Renal cortical epithelial cell (primary cell): ENCODE measurements at places on chromosomes 16 and 17. TPM values are rescaled to one million over a fixed set of nuclear protein-coding genes. Genes with fewer than 3 reads are reported as not detected.
A peak's percentile ranks its signal among the peaks of the same experiment; 100 is the strongest.

DHRS7C gene
- total RNA-seq = not detected in 2 replicates

EVI2A gene
- total RNA-seq = 0.15 TPM in 1 of 2 replicates, not detected in the other

PRSS22 gene
- 1.8 and 5.4 TPM in 2 replicates for total RNA-seq

- peak; percentile 51 for DNase-seq
Observed at GRCh38 chr17:13626703-13627102, 25.0 kb upstream of the HS3ST3A1 start.

SPEM3 gene
- total RNA-seq = not detected in 2 replicates

- DNase-seq = peak; percentile 49
Observed at GRCh38 chr16:68236826-68237242, 907 bp upstream of the ESRP2 start.

DNA sequence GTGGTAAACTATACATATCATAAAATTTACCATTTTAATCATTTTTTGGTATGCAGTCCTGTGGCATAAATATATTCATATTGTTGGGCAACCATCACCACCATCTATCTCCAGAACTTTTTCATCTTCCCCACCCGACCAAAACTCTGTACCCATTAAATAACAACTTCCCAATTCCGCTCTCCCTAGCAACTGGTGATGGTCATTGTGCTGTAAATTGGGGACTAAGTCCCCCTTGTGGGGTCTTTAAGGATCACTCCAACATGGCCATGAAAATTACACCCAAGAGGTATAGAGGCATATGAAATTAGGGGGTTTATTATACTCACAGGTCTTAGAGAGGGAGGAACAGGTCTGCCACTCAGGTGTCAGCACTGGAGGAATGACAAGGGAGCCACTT is 57.4 kb upstream of the NKD1 start:
- no peak for DNase-seq

GPR179 gene
- under 0.01 TPM in 1 of 2 replicates, not detected in the other for total RNA-seq

DLX3 gene
- not detected in 2 replicates for total RNA-seq

CCL1 gene
- not detected in 2 replicates for total RNA-seq

DNA sequence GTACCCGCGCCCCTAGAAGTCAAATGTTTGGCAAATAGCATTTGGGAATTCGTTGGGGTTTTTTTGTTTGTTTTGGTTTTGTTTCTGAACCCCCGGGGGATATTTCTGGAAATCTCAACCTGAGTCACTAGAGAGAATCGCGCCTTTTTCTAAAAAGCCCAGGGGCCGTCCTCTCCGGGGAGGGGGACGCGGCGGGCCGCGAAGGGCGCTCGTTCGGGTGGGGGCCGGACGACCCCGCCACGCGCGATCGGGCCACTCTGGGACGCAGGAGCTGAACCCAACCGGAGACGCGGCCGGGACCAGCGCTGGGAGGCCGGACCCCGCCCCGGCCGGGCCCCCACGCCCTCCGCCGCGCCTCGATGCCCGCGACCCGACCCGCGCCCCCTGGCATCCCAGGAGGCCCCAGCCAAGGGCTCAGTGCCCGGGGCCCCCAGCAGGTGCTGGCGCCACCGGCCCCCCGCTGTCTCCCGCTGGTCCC is 302 bp downstream of the LITAF start:
- DNase-seq = no peak

GRCh38 chr16:87165885-87166284 is 151.3 kb downstream of the C16orf95 start:
- DNase-seq = no peak

- peak; percentile 92 for DNase-seq
Observed at GRCh38 chr16:28166394-28167208, 45.2 kb downstream of the XPO6 start.

GRCh38 chr17:37017404-37017803 is 68.7 kb downstream of the AATF start:
- no peak for DNase-seq

DNA sequence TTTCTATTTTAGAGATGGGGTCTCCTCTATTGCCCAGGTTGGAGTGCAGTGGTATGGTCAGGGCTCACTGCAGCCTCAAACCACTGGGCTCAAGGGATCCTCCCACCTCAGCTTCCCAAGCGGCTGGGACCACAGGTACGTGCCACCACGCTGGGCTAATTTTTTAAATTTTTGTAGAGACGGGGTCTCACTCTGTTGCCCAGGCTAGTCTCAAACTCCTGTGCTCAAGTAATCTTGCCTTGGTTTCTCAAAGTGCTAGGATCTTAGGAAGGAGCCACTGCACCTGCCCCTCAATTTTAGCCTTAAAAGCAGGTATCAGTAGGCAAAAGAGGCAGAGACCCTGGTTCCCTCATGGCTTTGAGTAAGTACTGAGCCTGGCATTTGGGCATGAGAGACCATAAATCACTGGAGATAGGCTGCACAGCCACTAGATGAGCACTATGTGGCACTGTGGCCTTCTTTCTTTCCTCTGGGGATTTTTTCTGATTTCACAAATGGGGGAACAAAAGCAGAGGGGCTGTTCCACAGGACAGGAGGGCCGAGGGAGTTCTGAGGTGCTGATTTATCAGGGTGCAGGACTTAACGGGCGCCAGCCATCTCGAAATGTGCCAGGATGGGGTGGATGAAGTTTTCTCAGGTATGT is 82.2 kb downstream of the PLXDC1 start:
- DNase-seq = peak; percentile 40

SEZ6L2 gene
- total RNA-seq = 9.2 and 45.7 TPM in 2 replicates

- DNase-seq = no peak
Observed at GRCh38 chr17:39818358-39819000, 45.6 kb downstream of the IKZF3 start.

- DNase-seq = no peak
Observed at GRCh38 chr17:51612692-51613091, 352.3 kb downstream of the UTP18 start.

CCT6B gene
- total RNA-seq = 0.85 and 1.4 TPM in 2 replicates

DNA sequence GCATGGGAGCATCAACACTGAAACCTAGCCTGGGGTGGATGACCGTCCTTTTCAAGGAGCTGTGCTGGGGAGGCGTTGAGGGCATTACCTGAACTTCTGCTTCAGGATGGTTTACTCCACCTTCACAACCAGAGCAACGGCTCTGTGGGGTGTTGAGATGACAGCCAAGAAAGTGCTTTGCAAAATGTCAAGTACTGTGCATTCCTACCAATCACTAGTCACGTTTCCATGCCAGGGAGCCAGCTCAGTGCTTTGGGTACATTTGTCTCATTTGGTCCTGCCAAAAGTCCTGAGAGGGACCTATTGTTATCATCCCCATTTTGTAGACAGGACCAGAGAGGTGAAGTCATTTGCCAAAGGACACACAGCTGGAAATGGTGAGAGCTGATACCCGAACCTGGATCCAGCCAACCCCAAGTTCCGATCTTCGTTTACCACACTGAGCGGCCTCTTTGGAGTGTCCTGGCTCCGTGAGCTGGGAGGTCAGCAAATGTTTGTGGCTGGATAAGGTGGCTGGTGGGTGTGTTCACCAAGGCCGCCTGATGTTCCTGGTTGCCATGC is 61.6 kb downstream of the IRF8 start:
- DNase-seq = no peak

DNA sequence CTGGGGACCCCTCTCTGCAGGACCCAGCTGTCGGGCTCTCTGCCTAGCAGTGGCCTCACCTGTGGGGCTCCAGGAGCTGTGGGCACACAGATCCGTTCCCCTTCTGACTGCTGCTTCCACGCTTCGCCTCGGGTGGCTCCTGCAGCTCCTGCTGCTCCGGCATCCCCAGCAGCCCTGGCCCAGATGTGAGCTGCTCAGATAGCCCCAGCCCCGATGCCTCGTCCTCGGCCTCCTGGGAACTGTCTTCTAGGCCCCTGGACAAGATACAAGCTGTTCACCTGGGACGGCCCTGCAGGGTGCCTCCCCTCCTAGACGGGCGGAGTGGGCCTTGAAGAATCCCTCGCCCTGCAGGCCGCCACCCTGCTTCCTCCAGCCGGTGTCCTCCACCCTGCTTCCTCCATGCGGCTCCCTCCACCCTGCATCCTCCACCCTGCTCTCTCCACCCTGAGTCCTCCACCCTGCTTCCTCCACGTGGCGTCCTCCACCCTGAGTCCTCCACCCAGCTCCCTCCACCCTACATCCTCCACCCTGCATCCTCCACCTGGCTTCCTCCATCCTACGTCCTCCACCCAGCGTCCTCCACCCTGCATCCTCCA is 11.0 kb downstream of the EMC6 start:
- DNase-seq = no peak

DNA sequence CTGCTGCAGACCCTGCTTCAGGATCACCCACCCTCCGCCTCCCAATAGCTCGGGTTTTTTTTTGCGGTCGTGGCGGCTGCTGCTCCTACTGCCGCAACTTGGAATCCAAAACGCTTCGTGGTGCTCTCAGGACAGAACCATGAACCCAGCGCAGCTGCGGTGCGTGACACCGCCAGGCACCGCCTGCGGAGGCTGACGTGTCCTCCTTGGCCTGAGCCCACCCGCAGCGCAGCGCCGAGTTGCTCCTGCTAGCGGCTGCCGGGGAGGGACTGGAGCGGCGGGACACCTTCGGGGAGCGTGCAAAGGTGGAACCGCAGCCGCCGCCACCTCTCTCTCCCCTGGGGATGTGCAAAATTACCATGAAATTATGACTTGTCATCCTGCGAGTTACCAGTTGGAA is 1893.0 kb downstream of the TP53TG3F start:
- no peak for DNase-seq

DNA sequence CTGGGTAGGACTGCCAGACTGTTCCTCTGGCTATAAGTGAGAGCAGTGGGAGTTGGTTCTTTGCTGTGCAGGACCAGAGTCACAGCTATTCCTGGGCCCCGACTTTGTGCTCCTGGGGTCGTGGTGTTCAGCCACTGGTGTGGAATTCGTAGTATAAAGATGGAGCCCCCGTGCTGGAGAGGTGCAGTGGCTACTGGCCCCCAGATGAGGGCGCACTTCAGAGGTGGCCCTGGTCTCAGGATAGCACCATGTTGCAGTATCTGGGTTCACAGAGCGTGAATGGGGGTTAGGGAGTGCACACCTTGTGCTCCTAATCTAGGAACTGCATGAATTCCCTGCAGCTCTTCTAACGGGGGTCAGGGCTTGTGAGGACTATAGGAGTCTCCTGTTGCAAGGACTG is 21.1 kb downstream of the TANC2 start:
- DNase-seq = no peak

- DNase-seq = peak; percentile 38
Observed at GRCh38 chr17:29787995-29788394, 142.0 kb downstream of the SSH2 start.

DNA sequence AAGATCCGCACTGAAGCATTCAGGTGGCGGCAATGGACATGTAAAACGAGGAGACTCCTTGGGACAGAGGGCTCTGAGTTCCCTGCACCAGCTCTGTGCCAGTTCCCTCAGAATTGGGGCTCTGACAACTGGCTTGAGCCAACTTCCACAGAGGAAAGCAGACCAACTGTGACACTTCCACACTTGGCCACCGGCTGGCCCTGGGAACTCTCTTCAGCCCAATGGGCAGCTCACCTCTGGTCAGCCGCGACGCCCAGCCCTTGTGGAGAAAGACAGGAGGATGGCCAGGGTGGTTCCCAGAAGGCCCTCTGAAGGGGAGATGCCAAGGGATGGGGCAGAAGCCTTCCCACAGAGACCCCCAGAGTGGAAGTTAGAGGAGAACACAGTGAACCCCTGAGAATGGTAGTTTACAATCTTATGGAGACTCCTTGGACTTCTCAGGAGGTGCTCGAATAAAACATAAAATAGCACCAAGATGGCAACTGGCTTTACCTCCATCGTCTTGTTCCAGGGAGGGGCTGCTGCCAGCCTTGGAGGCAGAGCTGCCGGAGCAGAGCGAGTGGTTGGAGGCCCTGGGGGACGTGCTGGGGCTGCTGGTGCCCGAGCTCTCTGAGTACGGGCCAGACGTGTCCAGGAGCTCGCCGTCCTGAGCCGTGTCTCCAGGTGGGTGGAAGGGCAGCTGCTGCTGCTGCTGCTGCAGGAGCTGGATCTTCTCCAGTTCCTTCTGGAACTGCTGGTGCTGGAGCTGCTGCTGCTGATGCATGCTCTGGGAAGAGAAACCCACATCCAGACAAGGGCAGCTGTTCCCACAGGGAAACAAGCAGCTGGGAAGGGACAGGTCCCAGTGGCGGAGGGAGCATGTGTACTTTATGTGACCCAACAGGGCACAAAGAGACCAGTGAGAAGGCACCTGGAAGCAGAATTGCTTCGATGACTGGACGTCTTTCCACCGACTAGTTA is 35.0 kb upstream of the ICAM2 start:
- DNase-seq = no peak

DNA sequence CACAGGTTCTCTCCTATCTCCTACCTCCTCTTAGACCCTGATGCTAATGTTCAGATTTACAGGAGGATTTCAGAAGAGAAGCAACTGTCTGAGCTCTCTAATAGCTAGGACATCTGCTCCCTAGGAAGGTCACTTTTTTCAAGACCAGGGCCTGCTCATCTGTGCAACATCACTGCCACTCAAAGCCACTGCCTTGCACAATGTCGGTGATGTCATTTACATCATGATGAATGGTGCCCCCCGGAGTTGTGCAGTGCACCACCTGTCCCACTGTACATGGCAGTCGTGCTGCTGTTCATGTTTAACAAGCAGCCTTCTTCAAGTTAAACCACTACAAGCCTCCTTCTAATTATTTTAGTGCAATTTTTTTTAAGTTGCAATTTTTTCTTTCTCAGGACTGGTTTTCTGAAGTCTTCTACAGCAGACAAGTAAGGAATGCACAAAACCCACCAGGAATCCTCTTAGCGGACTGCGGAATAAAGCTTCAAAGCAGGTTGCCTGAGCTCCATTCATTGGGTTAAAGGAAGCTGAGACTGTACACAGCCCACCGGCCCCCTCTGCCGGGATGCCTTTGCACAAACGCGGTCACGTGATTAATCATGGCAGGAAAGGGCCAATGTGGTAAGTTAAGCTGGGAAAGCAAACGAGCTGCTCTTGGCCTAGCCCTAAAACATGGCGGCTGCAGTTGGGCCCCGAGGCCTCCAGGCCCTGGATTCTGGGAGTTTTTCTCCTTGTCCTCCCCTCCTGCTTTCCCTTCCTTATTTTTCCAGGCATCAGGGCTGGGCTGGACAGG is 74.1 kb downstream of the MYH11 start:
- no peak for DNase-seq

- DNase-seq = no peak
Observed at GRCh38 chr16:53841884-53842283, 137.9 kb downstream of the FTO start.

GRCh38 chr16:2591476-2592240 is 53.8 kb downstream of the PDPK1 start:
- no peak for DNase-seq

GRCh38 chr17:68710035-68710780 is 109.0 kb upstream of the FAM20A start:
- DNase-seq = no peak
